ENCODE measurements at places on chromosomes 16 and 17. TPM values are rescaled to one million over a fixed set of nuclear protein-coding genes. Genes with fewer than 3 reads are reported as not detected.

DNA sequence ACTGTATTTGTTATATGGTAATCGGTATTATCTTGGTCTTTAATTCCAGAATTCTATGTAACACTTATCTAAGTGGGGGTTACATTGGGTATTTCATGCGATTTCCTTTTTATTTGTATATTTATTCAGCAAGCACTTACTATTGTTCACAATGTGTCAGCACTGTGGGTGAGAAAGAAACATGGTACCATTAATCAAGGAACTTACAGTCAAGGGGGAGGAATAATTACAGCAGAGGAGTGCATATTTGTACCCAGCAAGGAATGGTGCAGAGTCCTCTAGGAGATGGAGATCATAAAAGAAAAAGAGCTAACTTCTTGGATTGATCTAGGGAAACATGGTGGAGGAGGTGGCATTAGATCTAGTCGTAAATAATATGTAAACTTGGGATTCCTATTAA is 117.0 kb upstream of the KCNJ16 start:
- ATAC-seq = no peak

C17orf100 gene
- total RNA-seq = 1.7 TPM

CAPN15 gene
- total RNA-seq = 27.1 TPM

- no peak for ATAC-seq
Measured at GRCh38 chr16:9415545-9415944, 324.1 kb downstream of the HAPSTR1 start.

DNA sequence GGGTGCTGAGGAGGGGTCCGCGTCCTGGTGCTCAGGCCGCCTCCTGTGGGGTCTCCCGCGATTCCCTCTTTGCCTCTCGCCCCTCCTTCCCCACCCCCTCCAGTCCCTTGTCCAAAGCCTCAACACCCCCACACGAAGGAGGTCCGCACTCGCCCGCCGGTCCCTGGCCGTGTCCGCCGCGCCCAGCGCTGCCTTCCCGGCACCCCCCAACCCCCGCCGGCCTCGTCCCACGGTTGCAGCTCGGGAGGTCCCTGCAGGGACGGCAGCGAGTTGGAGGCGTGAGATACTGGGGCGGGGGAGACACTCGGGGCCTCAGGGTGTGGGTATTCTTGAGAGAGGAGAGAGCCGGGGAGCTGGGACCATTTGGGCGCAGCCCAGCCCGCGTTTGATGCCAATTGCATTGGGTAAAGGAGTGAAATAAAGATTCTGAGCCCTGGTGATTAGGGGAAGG is 468 bp downstream of the FLYWCH2 start:
- peak; percentile 2 for ATAC-seq

- no peak for ATAC-seq
Measured at GRCh38 chr17:19495828-19496528, 37.7 kb upstream of the SLC47A1 start.

DNA sequence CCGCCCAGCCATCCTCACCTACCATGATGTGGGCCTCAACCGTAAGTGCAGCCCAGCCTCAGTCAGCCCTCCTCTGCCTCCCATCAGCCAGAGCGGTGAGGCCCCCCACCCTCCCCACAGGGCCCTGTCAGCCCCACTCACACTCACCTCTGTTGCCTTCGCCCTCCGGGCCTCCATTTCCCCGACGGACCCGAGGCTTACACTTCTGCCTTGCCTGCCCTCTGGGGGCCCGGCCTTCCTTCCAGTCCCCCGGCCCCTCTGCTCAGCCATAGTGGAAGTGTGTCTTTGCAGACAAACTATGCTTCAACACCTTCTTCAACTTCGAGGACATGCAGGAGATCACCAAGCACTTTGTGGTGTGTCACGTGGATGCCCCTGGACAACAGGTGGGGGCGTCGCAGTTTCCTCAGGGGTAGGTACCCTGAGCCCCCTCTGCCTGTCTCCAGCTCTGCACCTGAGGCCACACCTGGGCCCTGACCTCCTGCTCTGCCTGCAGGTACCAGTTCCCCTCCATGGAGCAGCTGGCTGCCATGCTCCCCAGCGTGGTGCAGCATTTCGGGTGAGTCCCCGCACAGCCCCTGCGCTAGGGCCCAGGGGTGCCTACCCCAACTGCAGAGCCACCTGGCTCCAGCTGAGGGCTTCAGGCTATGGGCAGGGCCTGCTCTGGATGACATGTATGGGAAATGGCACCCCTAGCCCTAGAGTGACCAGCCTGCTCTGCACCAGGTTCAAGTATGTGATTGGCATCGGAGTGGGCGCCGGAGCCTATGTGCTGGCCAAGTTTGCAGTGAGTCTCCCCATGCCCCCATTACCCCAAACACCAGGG is 4.1 kb downstream of the NDRG4 start:
- ATAC-seq = no peak

GRCh38 chr17:41812381-41813151 is at the start of gene FKBP10:
FKBP10 (plus strand) TSS chr17:41813004; CDS start chr17:41813035, 31 bp downstream.
- ATAC-seq = no peak

GRCh38 chr17:55926276-55926990 is 175.6 kb downstream of the PCTP start:
- ATAC-seq = no peak
